ENCODE measurements at places on chromosomes 3 and 15.

GRCh38 chr3:32100465-32100864, 6.0 kb upstream of the GPD1L start:
- DNase-seq: no peak

DNA sequence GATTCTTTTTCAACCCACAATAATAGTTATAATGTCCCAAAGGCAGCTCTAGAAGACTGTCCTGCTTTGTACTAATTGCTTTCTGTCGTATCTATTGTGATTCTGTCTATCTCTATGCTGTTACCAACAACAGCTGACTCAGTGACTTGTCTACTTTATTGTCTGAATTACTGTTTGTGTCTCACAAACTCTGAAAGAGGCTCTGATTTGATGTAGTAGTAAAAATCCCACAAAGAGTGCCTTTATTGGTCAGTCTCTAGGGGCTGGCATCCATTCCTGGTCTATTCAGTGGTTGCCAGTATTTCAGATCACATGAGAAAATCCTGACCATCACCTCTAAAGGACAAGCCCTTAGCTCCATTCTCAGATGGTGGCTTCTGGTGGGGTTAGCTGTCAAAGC, 254.2 kb downstream of the NSUN3 start:
- no peak for DNase-seq

DNA sequence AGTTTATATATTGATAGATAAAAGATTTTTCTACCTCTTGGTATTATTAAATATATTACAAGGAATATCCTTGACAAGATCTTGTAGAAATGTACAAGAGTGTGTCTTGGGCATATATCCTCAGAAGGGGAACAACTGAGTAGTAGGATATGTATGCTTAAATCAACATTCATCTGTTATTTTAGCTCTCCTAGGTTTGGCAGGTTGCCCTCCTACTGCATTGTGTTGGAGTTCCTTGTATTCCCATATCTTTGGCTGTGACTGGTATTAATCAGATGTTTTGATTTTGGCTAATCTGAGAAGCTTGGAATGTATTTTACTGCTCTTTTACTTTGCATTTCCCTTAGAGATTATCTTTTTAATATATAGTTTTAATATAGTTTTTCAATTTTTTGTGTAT, 4.6 kb downstream of the MYRIP start:
- no peak for DNase-seq

DNA sequence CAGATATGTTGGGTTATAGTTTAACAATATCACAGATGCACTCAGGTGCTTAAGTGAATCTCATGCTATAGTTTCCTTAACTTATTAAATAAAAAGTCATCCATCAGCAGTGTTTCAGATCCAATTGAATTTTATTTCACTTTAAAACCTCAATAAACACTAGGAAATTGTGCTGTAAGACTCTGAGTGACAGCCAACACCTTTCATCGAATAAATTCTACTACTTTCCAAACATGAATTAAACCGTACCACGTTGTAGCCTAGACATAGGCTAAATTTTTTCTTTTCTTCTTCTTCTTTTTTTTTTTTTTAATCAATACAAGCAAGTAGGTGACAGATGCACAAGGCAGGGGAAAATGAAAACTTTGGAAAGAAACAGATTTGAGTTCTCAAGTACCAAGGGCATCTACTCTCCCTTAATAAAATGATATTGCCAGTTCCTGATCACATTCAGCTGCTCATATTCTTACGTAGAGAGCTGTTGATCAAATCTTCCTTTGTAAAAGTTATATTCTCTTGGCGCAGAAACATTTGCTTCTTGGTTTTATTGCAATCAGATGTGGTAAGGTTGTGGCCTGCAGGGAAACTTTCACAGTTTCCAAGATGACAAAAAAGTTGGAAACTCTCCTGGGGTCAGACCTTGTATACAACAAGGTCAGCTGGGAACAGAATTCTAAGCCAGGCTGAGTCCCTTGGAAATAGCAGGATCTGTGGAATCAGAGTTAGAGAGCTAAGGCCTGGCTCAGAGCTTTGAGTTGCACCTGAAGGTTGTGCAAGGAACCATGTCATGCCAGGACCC, 147.7 kb downstream of the CD47 start:
- DNase-seq: no peak

GRCh38 chr3:126758882-126759281, 54.8 kb downstream of the CHCHD6 start:
- DNase-seq: no peak

GRCh38 chr3:58188921-58189451, 21.8 kb downstream of the DNASE1L3 start:
- peak; percentile 32 for DNase-seq

GRCh38 chr3:76997733-76998132, 42.2 kb upstream of the ROBO2 start:
- DNase-seq: no peak

DNA sequence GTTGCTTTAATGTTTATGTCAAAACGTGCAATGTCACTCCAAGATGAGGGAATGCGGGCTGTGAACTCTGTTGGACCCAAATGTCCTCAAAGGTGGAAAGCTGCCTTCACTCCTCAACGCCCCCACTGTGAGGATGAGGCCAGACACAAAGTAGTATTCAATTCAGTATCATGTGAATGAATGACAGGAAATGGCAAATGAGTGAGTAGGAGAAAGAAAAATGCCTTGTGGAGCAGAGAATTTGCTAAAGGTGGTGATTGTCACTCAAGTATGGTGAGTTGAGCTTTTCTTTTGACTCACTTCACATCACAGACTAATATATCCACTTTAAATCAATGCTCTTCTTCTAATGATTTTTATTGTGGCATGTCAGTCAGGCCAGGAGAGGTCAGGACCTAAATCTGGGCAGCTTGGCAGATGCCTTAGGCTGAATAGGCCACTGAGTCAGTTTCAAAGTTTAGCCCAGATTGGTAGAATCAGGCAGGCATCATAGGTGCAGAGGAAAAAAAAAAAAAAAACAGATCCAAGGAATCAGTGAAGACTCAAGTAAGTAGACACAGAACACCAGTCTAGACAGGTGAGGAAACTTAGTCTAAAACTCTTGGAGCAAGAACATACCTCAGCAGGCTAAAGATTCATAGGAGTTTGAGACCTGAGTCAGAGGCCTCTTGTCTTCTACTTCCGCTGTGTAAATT, 71.0 kb upstream of the ZBED2 start:
- no peak for DNase-seq

- DNase-seq: peak; percentile 48
Observed at GRCh38 chr15:25710184-25710583, 152.9 kb downstream of the ATP10A start.

GRCh38 chr15:45287390-45287956, 35.4 kb downstream of the SLC28A2 start:
- no peak for DNase-seq

GRCh38 chr15:64987136-64987535, 2.6 kb downstream of the SPG21 start:
- no peak for DNase-seq

- no peak for DNase-seq
Observed at GRCh38 chr15:100201376-100202280, 140.1 kb downstream of the ADAMTS17 start.

GRCh38 chr15:78194568-78194925, 39.8 kb downstream of the ACSBG1 start:
- no peak for DNase-seq

GRCh38 chr3:16860234-16860633, 24.5 kb upstream of the PLCL2 start:
- DNase-seq: no peak

DNA sequence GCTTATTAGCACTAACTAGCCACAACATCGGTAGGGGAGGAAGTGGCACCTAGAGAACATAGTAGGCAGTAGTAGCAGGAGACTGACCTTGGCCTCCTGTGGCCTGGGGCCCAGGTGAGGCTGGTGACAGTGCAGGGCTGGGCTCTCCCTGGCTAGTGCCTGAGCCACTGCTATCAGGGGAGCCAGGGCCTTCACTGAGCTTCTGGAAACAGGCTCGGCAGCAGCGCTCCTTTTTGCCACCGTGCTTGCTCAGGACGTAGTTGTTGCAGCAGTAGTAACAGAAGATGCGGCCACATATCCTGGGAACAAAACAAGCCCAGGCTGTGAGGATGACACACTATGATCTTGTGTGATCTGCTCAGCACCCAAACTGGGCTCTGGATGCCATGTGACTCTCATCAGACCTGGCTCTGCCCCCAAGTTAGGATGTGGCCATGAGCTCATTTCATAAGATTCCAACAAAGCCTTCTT, 15.1 kb downstream of the CXCR6 start:
- peak; percentile 30 for DNase-seq

GRCh38 chr3:105365391-105366325, 1.1 kb upstream of the ALCAM start:
- peak; percentile 47 for DNase-seq

DNA sequence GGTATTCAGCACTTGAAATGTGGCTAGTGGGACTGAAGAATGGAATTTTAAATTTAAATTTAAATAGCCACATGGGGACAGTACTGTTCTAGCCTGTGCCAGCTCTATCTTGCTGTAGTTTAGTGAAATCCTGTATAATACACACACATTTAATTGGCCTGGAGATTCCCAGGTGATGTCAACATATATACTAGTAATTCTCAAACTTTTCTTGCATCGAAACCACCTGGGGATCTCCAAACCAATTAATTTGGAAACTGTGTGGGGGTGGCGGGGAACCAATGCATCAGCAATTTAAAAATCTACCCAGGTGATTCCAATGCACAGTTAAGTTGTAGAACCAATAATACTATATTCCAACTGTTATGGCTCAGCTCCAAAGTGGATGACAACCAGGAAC, 228.9 kb upstream of the MRPL3 start:
- DNase-seq: no peak

DNA sequence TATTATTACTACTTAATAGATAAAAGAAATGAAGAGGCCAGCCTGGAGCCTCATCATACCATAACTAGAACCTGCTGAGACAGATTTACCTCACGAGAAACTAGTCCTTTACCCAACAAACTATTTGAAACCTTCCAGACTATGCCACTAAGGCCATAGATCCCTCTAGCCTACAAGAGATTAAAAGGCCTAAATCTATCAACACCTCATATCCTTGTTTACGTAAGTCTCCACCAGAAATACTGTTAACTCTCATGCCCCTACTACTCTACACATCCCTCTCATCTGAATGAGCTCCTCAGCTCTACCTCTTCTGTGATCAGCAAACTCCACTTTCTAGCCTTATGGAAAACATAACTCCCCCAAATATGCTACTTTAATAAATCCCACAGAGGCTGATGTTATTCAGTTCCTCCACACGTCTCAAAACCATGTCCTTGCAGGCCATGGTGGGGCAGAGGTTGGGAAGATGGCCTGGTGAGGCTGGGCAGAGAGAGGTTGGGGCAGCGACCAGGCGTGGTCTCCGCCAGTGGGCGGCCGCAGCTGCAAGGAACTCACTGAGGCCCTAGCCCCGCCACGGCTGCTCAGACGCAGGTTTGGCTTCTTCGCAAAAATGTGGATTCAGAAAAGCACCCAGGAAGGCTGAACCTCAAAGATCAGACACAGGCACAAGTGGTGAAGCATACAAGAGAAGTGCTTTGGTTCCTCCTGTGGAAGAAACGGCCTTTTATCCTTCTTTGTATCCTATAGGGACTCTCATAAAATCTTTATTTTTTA, 65.8 kb downstream of the GSK3B start:
- DNase-seq: no peak

DNA sequence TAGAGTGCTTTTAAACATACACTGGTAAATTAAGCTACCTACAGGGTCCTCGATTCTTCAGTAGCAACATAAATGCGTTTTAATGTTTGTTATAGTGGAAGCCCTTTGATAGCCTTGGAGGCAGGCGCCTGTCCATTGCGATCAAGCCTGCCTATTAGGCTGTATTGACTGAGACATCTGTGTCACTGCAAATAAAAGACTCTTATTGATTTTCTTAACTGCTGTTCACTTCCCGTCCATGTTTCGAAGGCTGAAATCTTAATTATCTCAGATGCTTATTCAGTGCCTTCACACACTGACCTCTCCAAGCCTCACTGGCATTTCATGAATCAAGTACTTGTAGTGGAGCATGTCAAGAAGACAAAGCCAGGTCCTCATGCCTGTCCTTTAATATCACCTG, 51.1 kb downstream of the MAP2K5 start:
- DNase-seq: no peak

DNA sequence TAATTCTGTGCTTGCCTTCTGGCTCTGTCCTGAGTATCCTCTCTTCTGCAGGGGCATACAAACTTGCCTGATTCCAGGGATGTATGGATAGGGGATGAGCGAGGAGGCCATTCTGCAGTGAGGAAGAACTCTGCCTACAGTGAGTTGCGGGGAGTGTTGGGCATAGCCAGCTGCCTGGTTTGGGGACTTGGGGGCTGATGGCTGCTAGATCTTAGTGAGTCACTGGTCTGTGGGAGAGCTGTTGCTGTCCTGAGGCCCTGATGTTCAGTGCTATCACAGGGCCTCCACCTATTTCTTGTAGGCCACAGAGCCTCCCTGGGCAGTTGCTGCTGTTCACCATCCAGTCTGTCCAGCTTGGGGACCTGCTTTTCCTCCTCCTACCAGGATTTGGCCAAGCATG, 20.3 kb downstream of the CDAN1 start:
- no peak for DNase-seq

GRCh38 chr3:160286231-160286630, 61.0 kb downstream of the C3orf80 start:
- DNase-seq: peak; percentile 13

- DNase-seq: no peak
Observed at GRCh38 chr15:44566155-44566540, 29.2 kb downstream of the EIF3J start.

GRCh38 chr3:197376020-197376419, 77.6 kb upstream of the DLG1 start:
- no peak for DNase-seq
